ENCODE measurements at places on chromosomes 6 and 20.

- no peak for DNase-seq
These were observed 4.7 kb upstream of the MICAL1 start for GRCh38 chr6:109460161-109460829.

GRCh38 chr6:436308-437036 lies 44.9 kb downstream of the IRF4 start:
- DNase-seq, result peak; percentile 13

- DNase-seq, result no peak
These were observed 690 bp downstream of the IFNGR1 start for GRCh38 chr6:137218473-137218916.

- DNase-seq, result no peak
These were observed 372.6 kb downstream of the QKI start for GRCh38 chr6:163786995-163787671.

DNA sequence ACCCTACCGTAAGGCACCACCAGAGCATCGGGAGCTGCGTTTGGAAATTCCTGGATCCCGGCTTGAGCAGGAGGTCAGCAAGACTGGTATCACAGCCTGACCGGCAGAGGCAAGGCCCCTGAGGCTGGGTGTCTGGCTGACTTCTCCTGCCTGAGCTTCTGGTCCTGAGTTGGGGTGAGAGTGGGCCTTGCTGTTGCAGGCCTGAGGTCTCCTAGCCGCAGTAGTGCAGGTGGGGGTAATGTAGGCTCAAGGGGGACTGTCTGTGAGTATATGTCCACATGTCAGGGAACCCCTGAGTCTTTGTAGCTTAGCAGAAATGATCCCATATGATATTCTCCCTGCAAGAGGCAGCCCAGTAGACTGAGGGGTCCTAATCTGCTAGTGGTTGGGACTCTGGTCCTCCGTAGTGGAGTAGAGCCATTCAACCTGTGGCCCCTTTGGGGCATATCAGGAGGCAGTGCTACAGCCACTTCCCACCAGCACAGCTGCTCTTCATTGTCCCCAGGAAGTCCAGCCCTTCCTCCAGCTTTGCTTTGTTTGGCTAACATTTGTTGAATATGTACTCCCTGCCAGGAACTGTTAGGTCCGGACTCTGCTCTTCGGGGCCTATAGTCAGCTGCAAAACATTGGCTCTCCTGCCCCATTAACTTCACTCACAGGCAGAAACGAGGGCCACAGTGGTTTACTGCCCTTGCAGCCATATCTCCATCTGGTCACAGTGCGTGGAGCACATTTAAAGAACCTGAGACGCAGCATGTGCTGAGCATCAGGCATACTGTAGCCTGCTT lies 10.9 kb downstream of the LRRC73 start:
- DNase-seq, result no peak

DNA sequence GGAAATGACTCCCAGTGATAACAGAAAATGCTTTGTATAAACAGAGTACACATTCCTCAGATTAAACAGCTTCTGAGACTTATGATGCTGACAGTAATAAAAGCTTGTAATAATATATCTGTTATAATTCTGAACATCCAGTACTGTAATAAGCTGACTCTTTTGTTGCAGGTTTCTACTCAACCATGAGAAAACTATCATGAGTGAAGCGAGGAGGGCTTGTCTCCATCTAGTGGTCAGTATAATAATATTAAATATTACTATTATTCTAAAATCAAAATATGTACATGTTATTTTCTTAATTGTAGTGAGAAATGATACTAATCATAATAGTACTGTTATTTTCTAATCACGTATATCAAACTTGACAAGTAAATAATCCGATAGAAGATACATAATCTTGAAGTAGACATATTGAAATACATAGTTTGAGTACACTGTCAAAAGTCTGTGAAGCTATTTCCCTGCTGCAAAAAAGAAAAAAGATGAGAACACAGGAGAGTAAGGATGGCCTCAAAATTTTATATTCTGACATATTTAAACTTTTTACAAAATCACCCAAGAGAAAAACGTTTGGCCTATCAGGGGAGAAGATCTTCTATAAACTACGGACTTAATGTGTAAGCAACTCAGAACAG lies 183.1 kb downstream of the MOXD1 start:
- no peak for DNase-seq

DNA sequence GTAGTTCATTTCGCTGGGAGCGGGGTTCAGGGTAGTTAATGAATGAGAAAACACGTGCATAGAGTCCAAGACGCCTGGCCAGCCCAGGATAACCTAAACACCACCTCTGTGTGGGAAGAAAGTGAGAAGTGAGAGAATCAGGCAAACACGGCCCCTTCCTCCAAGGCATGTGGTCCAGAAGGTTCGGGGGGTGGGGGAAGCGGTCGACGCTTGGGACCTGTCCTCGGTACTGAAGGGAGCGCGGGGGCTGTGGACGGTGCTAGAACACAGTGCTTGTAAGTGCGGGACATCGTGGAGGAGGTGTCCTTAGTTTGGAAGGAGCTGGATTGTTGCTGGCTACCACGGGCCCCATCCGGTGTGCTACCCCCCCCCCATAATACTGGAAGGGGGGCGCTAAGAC lies 1.7 kb upstream of the VSTM2L start:
- DNase-seq, result no peak

DNA sequence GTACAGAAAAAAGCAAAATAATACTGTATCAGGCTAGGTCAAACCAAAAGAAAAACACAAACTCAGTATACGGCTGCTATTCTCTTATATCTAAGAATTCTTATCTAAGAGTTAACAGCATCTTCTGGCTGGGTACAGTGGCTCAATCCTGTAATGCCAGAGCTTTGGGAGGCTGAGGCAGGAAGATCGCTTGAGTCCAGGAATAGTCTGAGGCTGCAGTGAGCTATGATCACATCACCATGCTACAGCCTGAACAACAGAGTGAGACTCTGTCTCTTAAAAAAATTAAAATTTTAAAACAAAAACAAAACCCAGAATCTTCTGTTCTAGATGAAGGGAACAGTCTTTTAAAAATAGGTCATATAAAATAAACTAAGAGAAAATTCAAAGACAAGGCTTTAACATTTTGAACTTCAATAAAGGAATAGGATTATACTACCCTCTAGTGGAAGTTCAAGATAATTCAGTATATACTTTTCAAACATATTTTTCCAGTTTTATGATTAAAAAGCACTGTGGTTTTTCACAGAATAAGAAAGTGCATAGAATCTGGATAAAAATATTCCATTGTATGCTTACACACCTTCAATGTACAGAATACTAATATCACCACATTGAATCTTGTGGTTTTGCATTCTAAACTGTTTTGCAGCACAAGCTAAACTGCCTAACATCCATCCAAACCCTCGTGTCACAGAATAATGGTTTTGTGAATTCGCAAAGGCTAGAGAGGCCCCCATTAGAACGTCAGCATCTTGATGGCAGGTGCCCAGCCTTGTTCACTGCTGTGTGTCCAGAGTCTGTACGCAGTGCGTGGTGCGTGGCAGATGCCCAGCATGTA lies 39.3 kb downstream of the DTNBP1 start:
- DNase-seq, result peak; percentile 9

DNA sequence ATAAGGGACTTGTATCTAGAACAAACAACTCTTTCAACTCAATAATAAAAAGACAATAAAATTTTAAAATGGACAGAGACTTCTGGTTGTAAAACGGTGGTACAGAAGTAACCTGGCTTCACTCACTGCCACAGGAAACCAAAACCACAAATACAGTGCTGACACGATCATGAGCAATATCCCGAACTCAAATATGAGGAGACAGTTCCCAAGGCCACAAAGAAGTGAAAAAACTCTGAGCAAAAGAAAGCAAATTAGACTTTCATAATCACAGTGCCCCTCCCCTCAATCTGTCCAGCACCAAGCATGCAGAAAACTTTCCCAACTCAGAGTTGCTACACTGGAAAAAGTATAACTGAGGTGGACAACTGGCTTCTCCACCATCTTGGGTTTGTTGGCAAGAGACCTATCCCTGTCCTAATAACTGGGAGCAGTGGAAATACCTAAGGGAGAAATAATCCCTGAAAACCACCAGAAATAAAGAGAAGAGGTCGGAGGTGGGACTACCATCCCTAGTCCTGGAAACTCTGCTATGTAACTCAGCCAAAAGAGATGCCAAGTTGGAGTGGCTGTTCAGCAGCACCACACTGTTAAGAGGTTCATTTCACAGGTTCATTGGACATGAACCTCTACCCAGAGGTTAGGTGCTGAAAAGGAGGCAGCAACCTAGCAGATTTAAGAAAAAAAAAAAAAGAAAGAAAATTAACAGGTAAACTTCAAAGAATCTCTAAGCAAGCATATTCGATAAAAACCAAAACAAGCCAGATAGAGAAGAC lies 55.5 kb downstream of the REV3L start:
- DNase-seq, result peak; percentile 18
